Suprapubic skin (tissue), 4 donors: ENCODE measurements at places on chromosomes 11 and 22. TPM values are rescaled to one million over a fixed set of nuclear protein-coding genes. Genes with fewer than 3 reads are reported as not detected.

DNA sequence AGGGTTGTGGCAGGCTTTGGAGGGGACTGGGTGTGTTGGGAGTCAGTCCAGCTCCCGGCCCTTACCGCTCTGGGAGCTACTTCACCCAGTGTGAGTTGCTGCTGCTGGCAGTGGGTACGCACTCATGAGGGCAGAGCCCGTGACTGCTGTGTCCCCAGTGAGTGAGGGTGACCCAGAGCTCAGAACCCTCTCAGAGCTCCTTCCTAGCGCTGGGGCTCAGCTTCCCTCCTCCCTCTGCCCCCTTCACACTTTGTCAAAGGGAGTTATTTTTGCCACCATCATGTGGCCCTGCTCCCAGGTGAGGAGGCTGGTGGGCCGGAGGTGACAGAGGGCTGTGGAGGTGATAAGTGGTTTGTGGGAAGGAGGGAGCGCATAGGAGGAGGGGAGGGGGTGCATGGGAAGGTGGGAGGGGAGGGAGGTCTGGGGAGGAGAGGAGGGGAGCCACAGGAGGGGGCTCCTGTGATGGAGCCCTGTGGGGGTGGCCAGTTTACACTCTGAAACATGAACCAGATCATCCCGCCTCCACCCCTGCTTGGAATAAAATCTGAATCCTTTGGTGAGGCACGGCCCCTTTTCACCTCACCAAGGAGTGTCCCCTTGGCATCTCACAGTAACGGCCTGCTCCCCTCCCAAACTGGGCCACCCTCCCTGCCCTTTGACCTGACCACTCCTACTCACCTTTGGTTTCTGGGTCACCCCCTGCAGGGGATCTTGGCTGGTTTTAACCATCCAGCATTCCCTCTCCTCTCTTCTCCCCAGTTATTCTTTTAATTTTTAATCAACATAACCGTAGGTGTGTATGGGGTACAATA lies 9.9 kb downstream of the NDUFV1 start:
- no peak for DNase-seq

GRCh38 chr11:34423300-34423699 lies 15.4 kb upstream of the CAT start:
- no peak for DNase-seq

- no peak for DNase-seq
Measured at GRCh38 chr11:132632641-132633124, 899.6 kb downstream of the OPCML start.

Gene UBQLN3
- total RNA-seq = not detected

Gene GPHA2
- total RNA-seq = not detected

Gene GRAP2
- total RNA-seq = 10.1 TPM

DNA sequence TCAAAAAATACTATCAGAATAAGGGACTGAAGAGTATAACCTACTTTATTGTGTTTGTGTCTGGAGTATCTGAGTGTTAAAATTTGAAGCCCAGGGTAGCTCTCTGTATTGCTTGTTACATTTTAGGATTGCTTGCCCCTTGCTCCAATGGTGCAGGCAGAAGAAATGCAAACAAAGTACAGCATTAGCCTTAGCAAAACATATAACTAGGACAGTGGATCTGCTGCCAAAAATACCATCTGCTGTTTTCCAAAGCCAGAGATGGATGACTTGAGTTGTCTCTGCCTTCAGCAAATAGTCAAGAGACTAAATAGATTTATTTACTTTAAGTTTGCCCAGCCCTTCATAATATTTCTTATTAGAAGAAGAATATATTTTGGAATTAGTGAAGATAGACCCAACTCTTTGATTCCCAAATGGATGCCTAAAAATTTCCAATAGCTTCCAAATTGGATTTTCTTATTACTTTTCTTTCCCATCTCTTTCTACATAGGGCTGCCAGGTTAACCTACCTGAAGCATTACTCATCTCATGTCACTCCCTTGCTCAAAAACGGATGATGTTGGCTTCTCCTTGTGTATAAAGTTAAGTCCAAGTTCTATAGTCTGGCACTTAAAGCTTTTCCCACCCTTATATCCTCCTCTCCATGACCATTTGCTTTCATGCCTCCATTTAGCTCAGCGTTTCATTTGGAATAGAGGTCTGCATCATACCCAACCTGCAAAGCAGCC lies 66.3 kb downstream of the LDLRAD3 start:
- DNase-seq = no peak

DNA sequence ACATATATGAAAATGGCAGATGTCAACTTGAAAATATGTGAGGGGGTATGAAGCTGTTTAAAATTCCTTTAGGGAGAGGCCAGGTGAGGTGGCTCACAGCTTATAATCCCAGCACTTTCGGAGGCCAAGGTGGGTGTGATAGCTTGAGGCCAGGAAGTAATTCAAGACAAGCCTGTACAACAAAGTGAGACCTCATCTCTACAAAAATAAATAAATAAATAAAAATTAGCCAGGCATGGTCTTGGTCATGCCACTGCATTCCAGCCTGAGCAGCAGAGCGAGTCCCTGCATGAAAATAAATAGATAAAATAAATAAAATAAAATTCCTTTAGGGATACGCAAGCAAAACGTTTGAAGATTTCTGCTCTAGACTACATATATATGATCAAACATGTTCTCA lies 38.1 kb upstream of the FAM181B start:
- DNase-seq = no peak

GRCh38 chr22:20920881-20921203 lies 3.6 kb downstream of the CRKL start:
- peak; percentile 21 for DNase-seq

DNA sequence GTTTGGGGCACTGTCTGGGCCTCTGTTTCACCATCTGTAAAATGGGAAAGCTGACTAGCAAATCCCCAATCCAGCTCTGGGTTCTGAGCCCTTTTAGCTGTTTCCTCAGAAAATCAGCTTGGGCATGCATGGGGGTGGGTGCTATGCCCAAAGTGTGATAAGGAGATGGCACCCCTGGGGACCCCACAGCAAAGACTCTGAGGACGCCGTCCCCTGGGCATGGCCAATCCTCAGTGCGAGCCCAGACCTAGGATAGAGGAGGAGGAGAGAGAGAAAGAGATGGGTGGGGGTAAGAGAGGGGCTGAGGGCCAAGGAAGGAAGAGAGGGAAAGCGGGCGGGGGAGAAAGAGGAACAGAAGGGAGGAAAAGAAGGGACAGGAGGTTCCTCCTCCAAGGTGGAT lies 31.8 kb downstream of the TPBGL start:
- peak; percentile 27 for DNase-seq

DNA sequence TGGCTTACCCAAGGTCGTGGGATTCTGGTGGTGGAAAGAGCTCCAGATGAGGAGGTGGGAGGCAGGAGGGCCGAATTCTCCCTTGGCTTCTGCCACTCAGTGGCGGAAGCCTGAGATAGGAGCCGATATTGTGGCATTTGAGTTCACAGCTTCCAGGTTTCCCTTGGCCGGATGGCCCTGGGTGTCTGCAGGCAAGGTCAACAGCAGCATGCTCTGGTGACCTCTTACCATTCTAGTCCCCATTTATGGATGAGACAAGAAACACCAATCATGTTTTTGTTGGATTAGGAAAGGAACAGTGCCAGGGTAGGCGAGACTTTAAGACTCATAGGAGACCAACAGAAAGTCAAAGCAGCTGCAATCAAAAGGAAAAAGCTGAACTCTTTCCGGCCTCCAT lies 89.7 kb downstream of the GRAMD1B start:
- DNase-seq = no peak

GRCh38 chr11:34311126-34311525 lies 46.7 kb downstream of the ABTB2 start:
- no peak for DNase-seq

Gene VPREB1
- not detected for total RNA-seq

DNA sequence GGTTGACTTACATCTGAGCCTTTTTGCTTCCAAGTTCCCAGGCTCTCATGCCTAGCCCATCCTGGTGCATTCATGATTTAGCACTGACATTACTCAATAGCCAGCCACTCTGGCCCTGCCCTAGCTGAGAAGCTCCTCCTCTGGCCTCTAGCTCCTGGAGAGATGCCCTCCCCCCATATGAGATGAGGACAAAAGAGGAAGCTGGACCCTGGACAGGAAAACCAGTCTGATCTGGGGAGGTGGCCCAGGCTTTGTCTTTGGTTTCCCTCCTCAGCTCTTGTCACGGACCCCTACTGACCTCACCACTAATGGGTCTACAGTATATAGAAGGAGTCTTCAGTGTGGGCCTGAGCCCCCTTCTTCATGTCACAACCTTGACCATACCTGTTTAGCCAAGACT lies 3.0 kb downstream of the RHOG start:
- peak; percentile 78 for DNase-seq

GRCh38 chr11:133948711-133949110 lies 8.1 kb downstream of the IGSF9B start:
- no peak for DNase-seq

DNA sequence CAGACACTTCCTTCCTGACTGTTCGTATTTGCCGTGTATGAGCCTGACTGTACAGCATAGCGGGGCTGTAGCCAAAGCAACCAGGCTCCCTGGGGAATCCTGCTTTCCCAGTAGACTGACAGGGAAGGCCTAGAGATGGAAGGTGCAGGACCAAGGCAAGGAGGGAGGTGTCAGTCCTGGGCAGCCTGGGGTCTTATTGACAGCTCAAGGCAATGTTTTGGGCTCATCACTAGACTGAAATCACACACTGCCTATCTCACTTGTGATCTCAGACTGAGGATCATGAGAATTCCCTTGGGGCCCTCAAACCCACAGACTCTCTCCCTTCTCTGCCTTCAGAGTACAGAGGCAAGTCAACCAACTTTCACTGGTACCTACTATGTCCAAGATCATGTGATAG lies 346.8 kb upstream of the NARS2 start:
- DNase-seq = no peak

Gene MYBPC3
- total RNA-seq = not detected

GRCh38 chr11:83195649-83196048 lies 2.1 kb downstream of the ANKRD42 start:
- no peak for DNase-seq

DNA sequence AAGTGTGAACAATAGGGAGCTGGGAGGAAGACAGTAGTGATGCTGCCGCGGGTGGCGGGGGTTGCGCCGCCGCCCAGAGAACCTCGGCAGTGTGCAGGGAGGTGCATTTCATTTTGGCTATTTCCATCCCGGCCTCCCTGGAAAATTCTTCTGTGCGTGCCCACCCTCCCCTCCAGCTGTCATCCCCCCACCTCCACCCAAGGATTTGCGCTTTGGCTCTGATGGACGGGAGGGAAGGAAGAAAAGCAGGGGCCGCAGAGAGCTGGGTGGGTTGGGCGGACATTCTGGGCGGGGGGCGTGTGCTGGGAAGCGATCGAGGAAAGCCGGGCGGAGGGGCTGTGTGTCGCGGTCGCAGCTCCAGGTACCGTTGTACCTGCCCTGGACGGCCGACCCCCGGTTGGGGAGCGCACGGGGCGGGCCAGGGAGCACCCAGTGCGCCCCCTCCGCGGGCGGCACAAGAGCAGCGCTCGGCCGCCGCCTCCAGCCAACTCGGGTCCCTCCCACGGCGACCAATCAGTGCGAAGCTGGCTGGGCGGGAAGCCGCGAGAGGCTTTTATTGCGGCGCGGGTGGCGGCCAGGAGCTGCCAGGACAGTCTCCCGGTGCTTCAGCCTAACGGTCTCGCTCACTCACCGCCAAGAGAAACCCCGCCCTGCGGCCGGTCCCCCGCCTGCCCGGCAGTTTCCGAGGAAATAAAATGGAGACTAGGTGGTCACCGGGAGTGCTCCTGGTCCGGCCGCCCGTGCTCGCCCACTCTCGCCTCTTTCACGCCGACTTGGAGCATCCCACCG lies 1.6 kb downstream of the NCAM1 start:
- peak; percentile 79 for DNase-seq

DNA sequence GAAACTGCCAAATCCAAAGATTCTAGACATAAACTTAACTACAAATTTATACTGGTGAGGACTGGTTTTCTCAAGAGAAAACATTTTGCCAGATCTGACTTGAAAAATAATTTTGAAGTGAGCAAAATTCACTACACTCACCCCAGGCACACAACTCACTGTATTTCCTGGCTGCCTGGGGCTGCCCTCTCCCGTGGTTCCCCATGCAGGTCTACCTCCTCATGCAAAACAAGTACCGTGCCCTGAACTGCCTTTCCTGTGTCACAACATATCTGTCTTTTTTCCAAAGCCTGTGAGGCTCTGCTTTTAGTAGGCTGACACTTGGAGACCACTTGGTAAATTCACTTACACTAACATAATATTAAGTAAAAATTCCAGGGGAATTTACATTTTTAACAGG lies 76.4 kb downstream of the LIF start:
- DNase-seq = no peak

Gene GLYAT
- not detected for total RNA-seq

GRCh38 chr11:11813288-11813962 lies 28.3 kb upstream of the USP47 start:
- DNase-seq = no peak

DNA sequence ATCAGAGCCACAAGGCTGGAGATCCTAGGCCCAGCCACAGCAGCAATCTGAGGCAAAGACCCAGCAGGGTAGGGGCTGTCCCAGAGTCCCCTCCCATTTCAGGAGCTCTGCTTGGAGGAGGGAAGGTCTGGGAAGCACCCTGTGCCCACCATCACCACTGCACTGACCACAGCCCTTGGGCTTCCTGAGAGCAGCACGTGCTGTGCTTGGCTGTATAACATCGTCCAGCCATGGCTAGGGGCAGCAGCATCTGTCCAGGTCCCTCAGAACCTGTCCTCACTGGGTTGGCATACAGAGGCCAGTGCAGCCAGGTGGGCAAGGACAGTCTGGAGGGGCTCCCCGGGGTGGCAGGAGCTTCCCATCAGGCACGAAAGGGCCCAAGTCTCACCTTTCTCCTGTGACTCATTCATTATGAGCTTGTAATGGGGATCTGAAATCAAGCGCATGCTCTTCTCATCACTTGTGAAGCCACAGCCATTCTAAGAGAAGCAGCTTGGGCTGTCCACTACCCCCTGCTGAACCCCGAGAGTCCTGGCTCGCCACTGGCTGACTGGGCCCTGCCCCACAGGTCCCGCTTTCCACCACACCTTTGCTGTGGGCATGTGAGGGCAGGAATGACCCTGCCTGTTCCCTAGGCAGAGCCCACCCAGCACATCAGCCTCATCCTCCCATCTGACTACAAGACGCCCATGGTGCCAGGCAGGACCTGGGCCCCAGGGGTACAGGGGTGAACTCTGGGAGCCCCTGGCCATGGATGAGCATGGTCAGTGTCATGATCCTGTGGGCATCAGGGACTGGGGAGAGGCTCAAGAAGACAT lies 83.3 kb downstream of the MED15 start:
- DNase-seq = no peak

DNA sequence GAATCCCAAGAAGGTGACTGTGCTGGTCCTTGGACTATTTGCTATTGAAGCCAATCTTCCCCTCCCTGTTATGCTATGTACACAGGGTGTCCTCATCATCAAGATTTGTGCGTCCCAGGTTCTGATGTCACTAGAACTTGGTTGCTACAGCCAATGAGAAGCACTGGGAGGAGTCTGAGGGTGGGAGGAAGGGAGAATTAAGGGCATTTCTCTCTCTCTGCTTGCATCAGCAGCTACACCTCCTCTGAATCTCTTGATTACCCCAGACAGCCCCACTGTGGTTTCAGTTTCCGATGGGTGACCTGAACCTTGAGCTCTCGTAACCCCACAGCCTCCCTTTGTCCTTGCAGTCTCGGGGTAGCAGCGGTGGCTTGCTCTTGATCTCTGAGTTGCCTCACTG lies 212.4 kb upstream of the SESN3 start:
- DNase-seq = no peak

GRCh38 chr22:26838471-26838825 lies 181.1 kb downstream of the MIAT start:
- no peak for DNase-seq

- no peak for DNase-seq
Measured at GRCh38 chr11:69928975-69929374, 109.8 kb upstream of the FGF3 start.

- no peak for DNase-seq
Measured at GRCh38 chr11:37199082-37199481, 601.0 kb upstream of the RAG2 start.

Gene KRTAP5-3
- not detected for total RNA-seq
